ENCODE measurements at places on chromosomes 13 and 19. TPM values are rescaled to one million over a fixed set of nuclear protein-coding genes. Genes with fewer than 3 reads are reported as not detected.

CYP2A7 gene
- not detected for total RNA-seq

ZNF540 gene
- total RNA-seq = 1.9 TPM

GRCh38 chr13:25421612-25422011 lies 49.8 kb downstream of the ATP8A2 start:
- DNase-seq = no peak

TMEM150B gene
- not detected for total RNA-seq

- no peak for DNase-seq
These were observed 2.8 kb downstream of the USF2 start for GRCh38 chr19:35271546-35271945.

SCGB2B2 gene
- total RNA-seq = 1.4 TPM

CRLF1 gene
- not detected for total RNA-seq

DNA sequence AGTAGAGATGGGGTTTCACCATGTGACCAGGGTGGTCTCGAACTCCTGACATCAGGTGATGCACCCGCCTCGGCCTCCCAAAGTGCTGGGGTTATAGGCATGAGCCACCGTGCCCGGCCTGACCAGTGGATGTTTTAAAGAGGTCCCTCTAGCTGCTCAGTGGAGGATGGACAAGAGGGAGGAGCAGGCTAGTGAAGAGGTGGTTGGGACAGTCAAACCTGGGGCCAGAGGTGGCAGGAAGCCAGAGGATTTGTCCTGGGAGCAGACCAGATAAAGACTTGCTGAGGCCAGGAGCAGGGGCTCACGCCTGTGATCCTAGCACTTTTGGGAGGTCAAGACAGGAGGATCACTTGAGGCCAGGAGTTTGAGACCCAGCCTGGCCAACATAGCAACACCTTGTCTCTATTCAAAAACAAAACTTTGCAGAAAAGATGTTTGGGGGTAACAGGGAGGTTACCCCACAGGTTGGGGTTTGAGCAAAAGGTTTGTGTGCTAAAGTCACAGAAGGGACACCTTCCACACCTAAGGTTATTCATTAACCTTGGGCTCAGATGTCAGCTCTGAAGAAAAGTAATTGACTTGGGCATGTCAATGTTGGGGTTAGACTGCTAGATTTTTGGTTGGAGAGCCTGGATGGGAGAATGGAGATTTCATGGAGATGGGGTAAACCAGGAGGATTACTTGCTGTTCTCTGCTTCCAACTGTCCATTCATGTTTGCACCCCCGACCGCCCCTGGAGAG lies 9.0 kb downstream of the BCAM start:
- DNase-seq = no peak

DNA sequence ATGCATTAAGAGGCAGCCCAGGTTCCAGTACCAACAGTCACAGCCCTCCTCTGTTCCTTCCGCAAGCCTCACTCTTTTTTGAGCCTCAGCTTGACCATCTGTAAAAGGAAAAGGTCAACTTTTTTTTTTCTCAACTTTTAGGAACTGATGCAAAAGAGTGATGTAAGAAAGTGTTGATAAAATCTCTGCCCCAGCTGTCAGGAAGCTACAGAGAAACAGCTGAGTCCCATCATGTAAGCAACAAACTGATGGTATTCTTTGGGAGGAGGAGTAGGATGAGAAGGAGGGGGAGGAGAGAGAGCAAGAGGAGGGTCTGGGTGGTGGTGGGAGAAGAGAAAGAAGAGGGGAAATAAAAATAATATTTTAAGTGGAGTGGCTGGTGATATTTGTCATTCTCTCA lies 233.9 kb upstream of the TSHZ3 start:
- DNase-seq = no peak

DNA sequence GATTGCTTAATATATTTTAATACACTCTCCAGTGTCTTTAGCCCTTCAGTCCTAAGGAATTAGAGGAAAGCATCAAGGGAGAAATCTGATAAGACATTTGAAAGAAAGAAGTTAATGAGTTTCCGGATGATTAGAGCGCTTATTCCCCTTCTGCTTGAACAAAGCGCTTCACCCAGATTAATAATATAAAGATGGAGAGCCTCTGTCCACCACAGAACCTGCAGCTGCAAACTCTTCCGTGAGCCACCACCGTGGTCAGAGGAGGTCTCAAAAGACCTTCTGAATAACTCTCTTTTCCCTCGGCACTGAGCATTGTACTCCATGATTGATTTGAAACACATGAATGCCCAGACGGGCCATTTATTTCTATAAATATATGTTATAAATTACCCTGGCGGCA lies 14.2 kb upstream of the TUBGCP3 start:
- DNase-seq = no peak

CGB5 gene
- total RNA-seq = not detected

All from activated B cell treated with CpG ODN at 0.5 μM for 24 hours (primary cell).